NCI-H524 treated with DMSO at 0.1 percent for 48 hours (cell line): ENCODE measurements at places on chromosomes 1 and 21.
A peak's percentile ranks its signal among the peaks of the same experiment; 100 is the strongest.

GRCh38 chr1:22680726-22681125 lies 27.7 kb downstream of the C1QB start:
- no peak for DNase-seq

- DNase-seq = peak; percentile 76
These were observed 30.8 kb upstream of the RPTN start for GRCh38 chr1:152189657-152190442.

DNA sequence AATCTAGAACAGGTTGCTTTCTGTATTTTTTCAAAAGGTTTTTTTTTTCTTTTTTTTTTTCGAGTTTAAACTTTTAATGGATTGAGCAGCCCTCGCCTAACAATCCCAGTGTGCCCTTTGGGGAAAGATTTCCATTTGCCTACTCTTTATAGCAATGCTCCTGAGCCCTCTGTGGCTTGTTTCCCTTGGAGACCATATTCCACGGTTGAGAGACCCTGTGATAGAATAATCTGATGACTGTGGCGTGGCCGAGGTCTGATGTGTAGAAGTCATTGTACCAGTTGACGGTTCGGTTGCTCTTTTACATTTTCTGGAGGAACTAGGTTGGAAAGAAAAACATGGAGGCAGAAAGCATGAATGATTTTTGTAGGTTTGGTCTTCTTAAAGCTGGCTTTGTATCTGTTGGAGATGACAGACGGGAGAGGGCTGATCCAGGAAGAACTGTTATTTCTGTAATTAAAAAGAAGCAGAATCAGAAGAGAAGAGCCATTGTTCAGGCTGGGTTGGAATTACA lies 305.7 kb upstream of the NRIP1 start:
- DNase-seq = no peak

- DNase-seq = no peak
These were observed 73.3 kb downstream of the ADARB1 start for GRCh38 chr21:45147473-45148315.

GRCh38 chr1:159200769-159201168 lies 3.9 kb upstream of the ACKR1 start:
- no peak for DNase-seq

- no peak for DNase-seq
These were observed 45.0 kb downstream of the ABCD3 start for GRCh38 chr1:94463056-94463764.

- DNase-seq = no peak
These were observed 27.1 kb upstream of the LYST start for GRCh38 chr1:235893840-235894239.

GRCh38 chr1:57272601-57273000 lies 151.3 kb downstream of the DAB1 start:
- DNase-seq = no peak

- DNase-seq = no peak
These were observed 107.2 kb downstream of the DNM3 start for GRCh38 chr1:171948511-171948910.

- no peak for DNase-seq
These were observed 427.2 kb downstream of the KCNT2 start for GRCh38 chr1:196180847-196181593.

GRCh38 chr1:188367661-188368060 lies 1538.9 kb downstream of the PLA2G4A start:
- no peak for DNase-seq

- peak; percentile 17 for DNase-seq
These were observed 710 bp upstream of the HYI start for GRCh38 chr1:43454270-43455011.

DNA sequence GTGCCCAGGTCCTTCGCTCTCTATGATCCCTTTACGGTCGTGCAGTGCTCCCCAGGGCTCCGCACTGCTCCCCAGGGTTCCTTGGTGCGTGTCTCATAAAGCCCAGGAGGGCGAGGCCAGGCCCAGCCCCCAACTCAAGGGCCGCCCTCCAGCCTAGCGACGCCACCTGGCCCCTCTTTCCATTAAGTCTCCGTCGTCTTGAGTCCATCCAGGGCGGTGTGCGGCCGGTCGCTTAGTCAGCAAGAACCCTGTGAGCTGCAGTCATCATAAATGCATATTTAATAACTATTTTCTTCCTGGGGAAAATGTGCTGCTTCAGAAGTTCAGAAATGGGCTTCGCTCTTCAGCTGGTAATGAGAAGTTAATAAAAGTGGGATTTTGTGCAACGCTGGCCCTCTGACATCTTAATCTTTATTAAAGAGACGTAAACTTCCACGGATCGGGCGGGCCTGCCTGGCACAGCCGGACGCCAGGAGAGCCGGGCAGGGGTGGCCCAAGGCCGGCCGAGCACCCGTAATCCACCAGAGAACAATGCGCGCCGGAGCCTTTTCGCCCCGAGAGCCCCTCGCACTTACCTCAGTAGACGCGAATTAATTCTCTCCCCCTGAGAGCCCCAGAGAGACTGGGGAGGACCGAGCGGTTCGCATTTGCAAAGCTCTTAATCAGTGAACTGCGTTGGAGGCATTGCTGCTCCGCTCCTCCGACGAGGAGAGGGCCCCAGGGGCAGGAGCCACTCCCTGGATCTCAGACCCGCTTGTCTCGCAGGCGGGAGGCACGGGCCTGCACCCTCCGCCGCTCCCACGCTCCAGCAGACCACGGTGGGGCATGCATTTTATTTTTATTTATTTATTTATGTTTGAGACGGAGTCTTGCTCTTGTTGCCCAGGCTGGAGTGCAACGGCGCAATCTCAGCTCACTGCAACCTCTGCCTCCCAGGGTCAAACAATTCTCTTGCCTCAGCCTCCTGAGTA lies 188.3 kb upstream of the ARHGEF16 start:
- DNase-seq = no peak

- DNase-seq = no peak
These were observed 243.4 kb downstream of the KIF26B start for GRCh38 chr1:245398180-245398579.

- DNase-seq = no peak
These were observed 459 bp downstream of the ARV1 start for GRCh38 chr1:230979389-230979716.

- no peak for DNase-seq
These were observed 138.7 kb downstream of the GRIK1 start for GRCh38 chr21:29801122-29801521.

DNA sequence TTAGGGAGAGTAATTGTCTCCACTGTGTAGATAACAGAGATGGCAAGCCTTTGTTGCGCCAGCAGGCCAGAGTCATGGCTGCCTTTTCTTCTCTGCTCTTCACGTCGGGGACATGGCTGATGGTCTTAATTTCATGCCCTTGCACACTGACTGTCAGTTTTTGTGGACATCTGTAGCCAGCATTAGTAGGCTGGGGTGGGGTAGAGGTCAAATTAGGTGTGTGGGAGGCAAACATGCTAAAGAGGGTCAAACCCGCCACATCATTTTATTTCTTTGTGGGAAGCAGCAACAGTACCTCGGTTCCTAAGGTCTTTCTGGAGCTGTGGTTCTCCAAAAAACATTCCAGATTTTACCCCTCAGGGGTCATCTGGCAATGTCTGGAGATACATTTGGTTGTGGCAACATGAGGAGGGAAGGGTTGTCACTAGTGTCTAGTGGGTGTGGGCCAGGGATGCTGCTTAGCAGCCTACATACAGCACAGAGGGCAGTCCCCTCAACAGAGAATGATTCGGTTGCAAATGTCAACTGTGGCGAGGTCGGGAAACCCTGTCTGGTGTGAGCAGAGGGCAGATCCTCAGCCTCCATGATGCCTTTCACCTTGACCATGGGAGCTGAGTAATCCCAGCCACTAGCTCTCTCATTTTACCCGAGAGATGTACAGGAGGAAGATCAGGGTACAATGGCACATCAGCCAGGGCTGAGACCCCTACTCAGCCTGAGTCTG lies 14.7 kb downstream of the RUNX1 start:
- DNase-seq = no peak

DNA sequence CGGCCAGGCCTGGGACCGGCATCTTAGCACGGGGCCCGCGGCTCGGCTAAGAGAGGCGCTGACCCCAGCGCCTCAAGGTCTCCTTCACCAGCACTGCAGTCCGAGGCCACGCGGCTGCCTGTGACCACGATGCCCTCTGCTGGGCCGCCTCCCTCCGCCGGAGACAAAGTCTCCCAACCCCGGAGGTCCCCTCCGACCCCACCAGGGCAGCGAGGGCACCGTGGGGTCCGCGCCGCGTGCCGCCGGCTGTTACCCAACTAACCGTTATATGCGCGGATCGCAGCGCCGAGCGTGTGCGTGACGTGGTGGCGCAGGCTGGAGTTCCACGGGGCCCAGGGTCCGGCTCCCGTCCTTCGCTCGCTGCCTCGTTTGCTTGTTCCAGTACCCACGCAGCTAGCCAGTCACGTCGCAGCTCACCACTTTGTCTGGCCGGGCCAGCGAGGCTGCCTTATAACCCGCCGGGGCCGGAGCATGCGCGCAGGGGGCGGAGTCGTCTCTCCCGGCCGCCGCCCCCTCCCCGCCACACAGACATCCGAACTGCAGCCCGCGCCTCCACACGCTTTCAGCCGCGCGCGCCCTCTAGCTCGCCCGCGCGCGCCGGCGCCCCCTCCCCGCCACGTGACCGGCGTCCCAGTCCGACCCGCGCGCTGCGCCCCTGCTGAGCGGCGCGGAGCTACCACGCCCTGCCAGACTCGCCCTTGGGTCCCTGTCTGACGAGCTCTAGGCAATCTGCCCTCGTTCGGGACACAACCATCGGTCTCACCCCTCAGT lies at the start of gene SLC16A1:
TSS of gene SLC16A1 (minus strand) at position 424 of the 771 bp plus-strand sequence. CDS start 26,888 bp downstream, outside the sequence.
- DNase-seq = peak; percentile 80

- DNase-seq = no peak
These were observed at the start of gene FCRLB for GRCh38 chr1:161720956-161721737. TSS of gene FCRLB (plus strand) at chr1:161721544. CDS start at chr1:161722673, 1,129 bp downstream.

DNA sequence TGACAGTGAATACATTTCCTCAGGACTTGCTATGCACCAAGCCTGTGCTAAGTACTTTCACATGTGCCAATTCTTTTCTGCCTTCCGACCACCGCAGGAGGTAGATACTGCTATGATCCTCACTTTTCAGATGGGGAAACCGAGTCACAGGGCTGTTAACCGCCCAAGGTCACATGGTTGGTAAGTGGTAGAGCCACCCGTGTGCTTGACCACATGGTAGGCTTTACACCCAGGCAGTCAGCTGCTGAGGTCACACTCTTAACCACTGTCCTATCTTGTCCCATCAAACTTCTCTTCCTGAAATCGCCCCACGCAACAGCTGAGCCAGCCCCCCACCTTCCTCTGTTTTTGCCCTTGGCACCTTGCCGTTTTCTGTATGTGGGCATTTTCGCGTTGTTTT lies 31.0 kb upstream of the SDHB start:
- no peak for DNase-seq

DNA sequence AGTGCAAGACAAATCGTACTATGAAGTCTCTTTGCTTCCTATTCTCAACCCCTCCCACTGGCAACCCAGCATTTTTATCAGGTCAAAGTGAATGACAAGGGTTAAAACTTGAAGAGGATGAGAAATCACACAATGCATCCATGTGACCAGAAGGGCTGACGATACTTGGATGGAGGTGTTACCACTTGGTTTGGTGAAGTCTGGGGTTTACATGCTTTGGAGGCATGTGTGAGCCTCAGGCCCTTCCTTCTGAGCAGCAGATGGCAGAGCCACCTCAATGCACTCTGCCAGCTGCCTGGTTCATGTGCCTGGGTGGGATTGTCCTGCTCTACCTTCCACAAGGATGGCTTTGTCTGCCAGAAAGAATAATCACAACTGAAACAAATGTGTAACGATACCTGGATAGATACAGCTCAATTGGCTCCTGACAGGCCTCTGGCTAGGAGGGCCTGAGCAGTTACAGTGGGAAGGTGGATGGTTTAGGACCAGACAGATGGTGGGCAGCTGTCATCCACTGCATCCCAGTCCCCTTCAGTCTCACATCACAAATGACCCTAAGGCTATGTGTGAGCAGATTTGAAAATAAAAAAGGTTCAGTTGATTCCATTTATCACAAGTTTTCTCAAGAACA lies 51.5 kb upstream of the CNIH3 start:
- DNase-seq = peak; percentile 79

DNA sequence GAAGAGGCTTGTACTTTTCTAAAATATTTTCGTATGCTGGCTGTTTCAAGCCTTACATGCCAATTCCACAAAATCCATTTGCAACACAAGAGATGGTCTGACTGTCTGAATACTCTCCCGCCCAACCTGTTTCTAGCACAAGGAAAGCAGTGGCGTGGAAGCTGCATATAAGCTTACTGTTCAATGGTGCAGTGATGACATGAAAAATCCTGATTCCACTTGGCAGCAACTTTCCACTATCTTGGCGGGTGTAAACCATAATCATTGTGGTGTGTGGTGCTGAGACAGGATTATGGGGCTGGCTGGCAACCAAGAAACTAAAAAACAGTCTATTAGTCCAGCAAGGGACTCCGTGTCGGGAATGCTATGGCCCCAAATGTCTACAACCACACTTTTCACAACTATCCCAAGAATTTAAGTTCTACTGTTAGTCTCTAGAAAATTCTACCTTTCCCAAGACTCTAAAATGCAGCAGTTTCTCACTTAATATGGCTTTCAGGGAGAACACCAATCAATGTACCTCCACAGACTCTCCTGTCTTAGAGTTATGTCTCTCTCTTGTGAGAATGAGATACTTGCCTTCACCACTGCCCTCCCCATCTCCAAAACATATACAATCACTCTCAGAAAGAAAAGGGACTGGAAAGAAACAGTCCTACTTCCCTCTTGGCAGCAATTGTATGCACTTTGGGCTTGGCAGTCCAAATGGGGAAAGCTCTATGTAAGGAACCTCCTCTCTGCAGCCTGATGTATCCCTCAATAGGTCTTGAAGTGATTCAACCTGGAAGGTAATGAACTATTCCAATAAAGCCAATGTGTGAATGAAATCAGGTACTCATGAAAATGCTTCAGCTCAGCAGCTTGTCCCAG lies 9.5 kb downstream of the COLGALT2 start:
- DNase-seq = no peak

GRCh38 chr1:245693941-245694752 lies 539.4 kb downstream of the KIF26B start:
- no peak for DNase-seq

DNA sequence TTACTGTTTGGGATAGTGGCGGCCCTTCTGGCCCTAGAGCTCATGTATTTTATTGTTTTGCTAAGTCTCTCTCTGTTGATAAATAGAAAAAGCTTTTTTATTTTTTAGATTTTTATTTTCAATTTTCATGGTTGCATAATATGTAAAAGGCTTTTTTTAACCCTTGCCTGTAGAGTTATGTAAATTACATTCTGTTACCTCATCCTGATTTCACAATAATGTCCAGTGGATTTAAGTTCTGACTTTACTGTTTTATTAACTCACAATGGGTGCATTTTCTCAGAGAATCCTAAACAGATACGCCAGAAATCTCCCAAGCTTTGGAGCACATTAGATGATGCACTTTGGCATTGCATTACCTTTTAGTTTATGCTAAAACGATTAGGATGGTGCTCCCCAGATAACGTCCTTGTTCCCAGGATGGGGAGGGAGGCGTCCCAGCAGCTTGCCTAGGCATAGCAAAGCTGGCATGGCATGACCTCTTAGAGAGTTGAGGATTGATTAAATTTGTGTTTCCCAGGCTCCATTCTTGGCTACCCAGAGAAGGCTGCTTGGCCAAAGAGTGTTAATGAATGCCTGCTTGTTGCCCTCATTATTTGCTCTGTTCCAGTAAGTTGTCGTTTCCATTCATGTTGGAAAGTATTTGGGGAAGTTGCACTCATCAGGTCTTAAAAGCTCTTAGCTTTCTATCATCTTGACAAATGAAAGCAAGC lies 17.1 kb downstream of the UTP25 start:
- no peak for DNase-seq
